ENCODE measurements at places on chromosomes 1 and 21.
A peak's percentile ranks its signal among the peaks of the same experiment; 100 is the strongest.

GRCh38 chr1:67713057-67713846, 28.3 kb downstream of the GADD45A start:
- no peak for DNase-seq

DNA sequence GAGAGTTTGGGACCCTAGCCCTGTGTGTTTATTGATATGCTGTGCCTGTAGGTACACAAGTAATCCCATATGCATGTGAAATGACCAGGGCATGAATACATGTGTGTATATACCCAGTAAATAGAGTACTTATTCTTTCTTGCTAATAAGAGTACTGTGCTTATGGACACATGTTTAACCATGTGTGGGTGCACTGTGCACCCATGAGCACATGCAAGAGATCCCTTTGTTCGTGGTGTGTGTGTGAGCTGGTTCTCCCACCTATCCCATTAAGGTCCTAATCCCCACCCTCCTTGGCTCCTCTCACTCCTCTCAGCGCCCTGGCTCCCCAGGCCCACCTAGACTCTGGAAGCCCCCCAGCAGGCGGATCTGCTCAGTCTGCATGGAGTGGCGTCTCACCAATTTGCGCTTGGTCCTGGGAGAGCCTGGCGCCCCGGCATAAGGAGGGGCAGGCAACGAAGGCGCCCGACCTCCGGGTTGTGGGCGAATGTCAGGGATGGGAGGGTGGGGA, 2.2 kb upstream of the LIX1L start:
- DNase-seq = no peak

GRCh38 chr1:241332987-241333386, 24.0 kb downstream of the RGS7 start:
- DNase-seq = no peak

DNA sequence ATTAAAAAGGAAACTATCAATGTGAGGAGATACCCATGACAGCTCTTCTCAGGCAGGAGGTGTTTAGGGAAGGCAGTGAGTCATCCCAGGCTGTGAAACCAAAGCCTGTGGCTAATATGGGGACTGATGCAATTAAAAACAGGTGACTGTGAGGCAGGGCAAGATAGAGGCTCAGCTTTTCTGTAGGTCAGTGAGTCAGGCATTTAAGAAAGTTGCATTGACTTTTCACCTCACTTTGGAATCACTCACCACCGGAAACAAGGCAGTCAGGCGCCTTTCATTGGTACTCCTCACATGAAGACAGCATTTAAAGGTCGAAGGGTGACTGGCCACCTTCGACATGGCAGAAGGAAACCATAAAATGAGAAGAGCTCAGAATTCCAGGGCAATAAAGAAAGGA, 54.5 kb downstream of the PAPPA2 start:
- no peak for DNase-seq

GRCh38 chr1:109954041-109954512, 30.5 kb upstream of the AHCYL1 start:
- no peak for DNase-seq

- no peak for DNase-seq
Observed at GRCh38 chr1:162283657-162284056, 93.0 kb downstream of the SPATA46 start.

DNA sequence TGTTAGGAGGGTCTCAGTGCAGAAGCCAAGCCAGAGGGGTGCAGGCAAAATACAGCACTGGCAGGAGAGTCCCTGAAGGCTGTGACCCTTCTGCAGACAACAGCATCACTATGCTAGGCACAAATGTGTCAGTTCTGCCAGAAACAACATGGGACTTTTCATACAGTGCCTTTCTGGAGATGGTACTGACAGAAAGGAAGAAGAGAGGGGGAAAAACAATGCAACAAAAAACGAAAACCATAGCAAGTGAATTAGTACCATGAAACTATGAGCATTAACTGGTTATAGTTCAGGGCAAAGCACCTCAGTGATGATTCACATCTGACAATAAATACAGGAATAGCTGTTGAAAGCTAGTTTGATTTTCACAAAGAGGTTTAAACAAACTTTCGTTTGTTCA, 140.8 kb upstream of the NBPF11 start:
- no peak for DNase-seq

DNA sequence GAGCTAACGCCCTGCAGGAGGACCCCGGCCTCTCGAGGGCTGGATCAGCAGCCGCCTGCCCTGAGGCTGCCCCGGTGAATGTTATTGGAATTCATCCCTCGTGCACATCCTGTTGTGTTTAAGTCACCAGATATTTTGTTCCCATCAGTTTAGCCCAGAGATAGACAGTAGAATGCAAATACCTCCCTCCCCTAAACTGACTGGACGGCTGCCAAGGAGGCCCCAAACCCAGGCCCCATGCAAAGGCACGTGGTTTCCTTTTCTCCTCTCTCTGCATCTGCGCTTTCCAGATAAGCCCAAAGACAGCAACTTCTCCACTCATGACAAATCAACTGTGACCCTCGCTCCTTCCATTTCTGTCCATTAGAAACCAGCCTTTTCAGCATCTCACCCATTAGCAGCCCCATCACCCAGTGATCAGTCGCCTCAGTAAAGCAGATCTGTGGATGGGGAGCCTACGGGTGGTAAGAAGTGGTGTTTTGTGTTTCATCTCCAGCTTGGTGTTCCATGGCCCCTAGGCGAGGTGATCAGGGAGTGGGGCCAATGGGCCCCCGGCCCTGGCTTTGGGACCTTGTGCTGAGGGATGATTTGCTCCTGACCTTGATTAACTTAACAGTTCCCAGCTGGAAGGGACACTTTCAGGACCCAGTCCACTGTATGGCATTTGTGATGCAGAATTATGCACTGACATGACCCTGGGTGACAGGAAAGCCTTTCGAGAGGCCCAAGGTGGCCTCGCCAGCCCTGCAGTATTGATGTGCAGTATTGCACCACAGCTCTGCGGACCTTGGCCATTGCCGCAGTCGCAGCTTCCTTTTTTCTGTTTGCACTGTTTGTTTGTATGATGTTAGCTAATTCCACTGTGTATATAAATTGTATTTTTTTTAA, 5.2 kb downstream of the NPPA start:
- DNase-seq = peak; percentile 62

DNA sequence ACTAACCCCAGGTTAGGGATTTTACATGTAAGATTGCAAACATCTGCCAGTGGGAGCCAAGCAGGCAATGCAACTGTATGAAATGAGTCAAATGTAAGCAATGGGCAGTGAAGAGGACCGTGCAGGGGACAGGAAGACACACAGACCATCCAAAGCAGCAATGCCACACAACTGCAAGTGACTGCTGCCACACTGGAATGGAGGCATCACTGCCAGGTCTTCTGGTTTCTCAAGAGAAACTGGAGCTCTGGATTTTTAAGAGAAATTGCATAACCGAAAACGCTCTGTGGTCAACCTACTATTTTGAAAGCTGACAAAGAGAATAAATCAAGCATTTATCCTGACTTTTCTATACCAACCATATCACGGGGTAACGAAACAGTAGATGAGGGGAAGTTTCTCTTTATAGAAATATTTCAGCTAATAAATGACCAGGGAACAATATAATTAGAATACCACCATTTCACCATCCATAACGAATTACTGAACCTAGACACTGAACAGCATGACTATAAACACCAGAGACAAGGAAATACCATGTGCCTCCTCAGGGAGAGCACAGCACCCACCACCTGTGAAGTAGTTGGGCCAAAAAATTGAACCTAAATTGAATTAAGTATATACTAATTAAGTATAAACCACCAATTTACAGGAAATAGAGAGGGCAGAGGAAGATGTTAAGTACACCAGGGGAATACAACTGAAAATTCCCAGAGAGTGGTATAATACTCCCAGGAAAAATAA, 4.4 kb downstream of the AK2 start:
- DNase-seq = no peak

- DNase-seq = no peak
Observed at GRCh38 chr1:233629305-233629935, 15.5 kb downstream of the KCNK1 start.
